ENCODE measurements at places on chromosomes 2 and 18. TPM values are rescaled to one million over a fixed set of nuclear protein-coding genes. Genes with fewer than 3 reads are reported as not detected.

The IL1R1 gene
- total RNA-seq = 39.0 TPM

The CCDC121 gene
- 1.2 TPM for total RNA-seq

The ACVR1 gene
- total RNA-seq = 14.9 TPM

The RPRM gene
- not detected for total RNA-seq

The AQP12A gene
- not detected for total RNA-seq

The XDH gene
- total RNA-seq = 63.7 TPM

The SMPD4 gene
- 27.8 TPM for total RNA-seq

The FER1L5 gene
- 0.10 TPM for total RNA-seq

The STEAP3 gene
- total RNA-seq = 120 TPM

The ALKAL2 gene
- total RNA-seq = 2.5 TPM
